Left cardiac atrium (tissue), 4 donors: ENCODE measurements at places on chromosomes 7 and 10. TPM values are rescaled to one million over a fixed set of nuclear protein-coding genes. Genes with fewer than 3 reads are reported as not detected.

- DNase-seq = no peak
Measured at GRCh38 chr7:136976504-136977251, 108.2 kb downstream of the CHRM2 start.

CCDC172 gene
- not detected for total RNA-seq

DNA sequence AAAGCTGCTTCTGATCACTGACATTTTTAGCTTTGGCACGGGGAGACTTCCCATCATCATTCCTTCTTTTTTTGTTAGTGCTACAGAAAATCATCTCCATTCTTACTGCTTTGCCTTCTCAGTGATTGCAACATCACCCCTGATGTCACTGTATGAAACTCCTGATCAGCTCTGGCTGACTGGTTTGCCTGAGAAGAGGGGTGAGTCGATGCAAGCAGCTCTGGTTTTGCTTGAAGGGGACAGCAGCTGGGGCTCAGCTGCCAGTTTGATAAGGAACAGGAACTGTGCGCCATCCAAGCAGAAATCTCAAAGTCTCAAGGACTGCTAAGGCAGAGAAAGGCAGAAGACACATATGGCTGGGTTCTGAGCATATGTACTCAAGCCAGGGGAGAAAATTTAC lies 808.5 kb upstream of the CELF2 start:
- peak; percentile 20 for DNase-seq

GRCh38 chr7:20598459-20599309 lies 16.8 kb upstream of the ABCB5 start:
- no peak for DNase-seq

DNA sequence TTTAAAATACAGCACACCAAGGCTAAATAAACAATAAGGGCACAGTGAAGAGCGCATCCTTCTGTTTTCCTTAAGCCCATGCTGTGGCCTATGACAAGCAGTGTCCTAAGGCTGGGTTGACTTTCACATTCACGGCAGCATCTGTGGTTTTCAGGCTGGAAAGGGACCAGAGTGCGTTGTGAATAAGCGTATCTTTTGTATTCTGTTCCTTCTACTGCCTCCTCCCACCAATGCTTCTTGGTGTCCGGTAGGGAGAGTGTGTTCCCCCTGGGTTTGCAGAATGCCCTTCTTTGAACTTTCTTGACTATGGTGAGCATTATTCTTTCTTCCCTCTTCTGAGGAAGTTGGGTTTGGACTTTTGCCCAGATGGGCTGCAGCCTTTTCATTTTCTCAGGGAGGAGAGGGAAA lies 73.6 kb downstream of the ABCA13 start:
- DNase-seq = no peak

CPEB3 gene
- total RNA-seq = 7.4 TPM
